Adipose tissue (tissue), 3 donors: ENCODE measurements at places on chromosomes 4 and X. TPM values are rescaled to one million over a fixed set of nuclear protein-coding genes. Genes with fewer than 3 reads are reported as not detected.

EVC2 gene
- 4.7 TPM for polyA plus RNA-seq

SMIM10 gene
- polyA plus RNA-seq = 29.8 TPM

SPINK2 gene
- 1.2 TPM for polyA plus RNA-seq

RBMX2 gene
- 24.7 TPM for polyA plus RNA-seq

CENPVL2 gene
- polyA plus RNA-seq = not detected

AMTN gene
- polyA plus RNA-seq = not detected

GAGE12F gene
- not detected for polyA plus RNA-seq

IGSF1 gene
- polyA plus RNA-seq = 0.30 TPM

FGF5 gene
- polyA plus RNA-seq = 0.03 TPM

MGARP gene
- polyA plus RNA-seq = 0.07 TPM

RBM46 gene
- 0.06 TPM for polyA plus RNA-seq

DCUN1D4 gene
- 15.5 TPM for polyA plus RNA-seq

PCDH19 gene
- 1.1 TPM for polyA plus RNA-seq

TMEM131L gene
- polyA plus RNA-seq = 17.5 TPM

SPANXN4 gene
- not detected for polyA plus RNA-seq

PNMA5 gene
- polyA plus RNA-seq = not detected

NSG1 gene
- polyA plus RNA-seq = 2.2 TPM

NIPAL1 gene
- 0.77 TPM for polyA plus RNA-seq

TMEM150C gene
- polyA plus RNA-seq = 14.4 TPM

SPANXA2 gene
- polyA plus RNA-seq = not detected

ZNF732 gene
- 0.06 TPM for polyA plus RNA-seq

PPP2R3B gene
- 6.6 TPM for polyA plus RNA-seq

SERTM2 gene
- polyA plus RNA-seq = not detected

HMGB3 gene
- polyA plus RNA-seq = 8.3 TPM

ZNF275 gene
- 7.9 TPM for polyA plus RNA-seq

EREG gene
- 0.45 TPM for polyA plus RNA-seq

SPANXN3 gene
- polyA plus RNA-seq = not detected

PPP4R3C gene
- polyA plus RNA-seq = not detected
